ENCODE measurements at places on chromosomes 5 and 9.

DNA sequence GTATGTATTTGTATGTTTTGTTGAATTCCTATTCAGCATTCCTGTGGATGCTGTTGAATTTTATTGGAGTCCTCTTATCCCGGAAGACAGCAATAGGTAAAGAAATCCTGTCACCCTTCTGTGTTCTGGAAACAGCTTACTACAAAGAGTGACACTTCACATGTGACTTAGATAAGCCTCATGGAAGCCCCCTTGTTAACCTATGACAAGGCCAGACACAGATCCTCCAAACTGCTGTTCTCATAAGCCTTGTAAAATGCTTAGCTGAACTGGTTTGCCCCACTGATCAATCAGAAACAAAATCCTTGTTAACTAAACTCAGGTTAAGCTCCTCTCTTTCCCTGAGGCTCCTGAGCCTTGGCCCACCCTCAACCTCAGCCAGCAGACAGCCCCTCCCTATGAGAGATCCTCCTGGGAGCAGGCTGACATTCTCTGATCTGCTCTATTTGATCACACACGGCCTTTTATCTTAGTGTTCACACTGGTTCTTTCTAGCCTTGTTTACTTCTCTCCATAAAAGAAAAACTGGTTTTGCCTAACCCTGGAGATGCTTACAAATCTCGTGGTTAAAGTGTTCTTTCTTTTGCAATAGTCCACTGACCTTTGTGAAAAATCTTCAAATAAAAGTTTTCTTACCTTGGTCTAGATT is 29.4 kb upstream of the ATP6V1G1 start:
- no peak for DNase-seq

DNA sequence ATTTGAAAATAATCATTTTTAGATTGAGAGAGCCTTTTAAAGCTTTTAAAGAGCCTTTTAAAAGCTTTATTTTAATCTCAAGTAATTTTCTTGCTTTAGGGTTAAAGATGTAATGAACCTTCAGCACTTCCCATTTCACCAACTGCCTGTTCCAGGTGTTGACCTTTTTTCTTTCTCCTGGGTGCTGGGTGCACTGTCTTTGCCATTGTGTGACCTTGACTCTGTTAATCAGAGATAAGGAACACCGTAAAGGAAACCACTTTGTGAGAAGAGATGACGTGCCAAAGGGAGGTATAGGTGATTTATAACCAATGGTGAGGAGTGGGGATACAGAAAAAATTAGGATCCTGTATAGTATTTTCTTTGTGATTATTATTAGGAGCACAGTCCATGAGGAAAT is 68.2 kb downstream of the NAA35 start:
- no peak for DNase-seq

DNA sequence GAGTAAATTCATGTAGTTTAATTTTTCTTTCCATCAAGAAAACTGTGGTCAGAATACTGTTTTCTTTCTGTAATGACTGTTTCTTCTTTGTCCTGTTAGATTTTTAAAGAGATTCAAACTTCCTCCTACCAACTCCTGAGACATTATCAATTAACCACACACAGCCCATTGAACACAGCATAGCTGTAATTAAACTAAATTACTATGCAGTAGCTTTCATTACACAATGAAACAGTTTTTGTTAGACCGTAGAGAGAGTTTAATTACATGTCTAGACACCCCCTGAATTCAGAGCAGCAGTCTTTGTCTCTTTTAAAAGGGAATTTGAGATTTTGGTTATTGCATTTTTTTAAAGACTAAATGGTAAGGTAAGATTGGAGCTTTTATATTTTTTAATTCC is 77.5 kb downstream of the STARD4 start:
- no peak for DNase-seq

GRCh38 chr9:79641070-79641469 is 69.3 kb downstream of the TLE4 start:
- no peak for DNase-seq

DNA sequence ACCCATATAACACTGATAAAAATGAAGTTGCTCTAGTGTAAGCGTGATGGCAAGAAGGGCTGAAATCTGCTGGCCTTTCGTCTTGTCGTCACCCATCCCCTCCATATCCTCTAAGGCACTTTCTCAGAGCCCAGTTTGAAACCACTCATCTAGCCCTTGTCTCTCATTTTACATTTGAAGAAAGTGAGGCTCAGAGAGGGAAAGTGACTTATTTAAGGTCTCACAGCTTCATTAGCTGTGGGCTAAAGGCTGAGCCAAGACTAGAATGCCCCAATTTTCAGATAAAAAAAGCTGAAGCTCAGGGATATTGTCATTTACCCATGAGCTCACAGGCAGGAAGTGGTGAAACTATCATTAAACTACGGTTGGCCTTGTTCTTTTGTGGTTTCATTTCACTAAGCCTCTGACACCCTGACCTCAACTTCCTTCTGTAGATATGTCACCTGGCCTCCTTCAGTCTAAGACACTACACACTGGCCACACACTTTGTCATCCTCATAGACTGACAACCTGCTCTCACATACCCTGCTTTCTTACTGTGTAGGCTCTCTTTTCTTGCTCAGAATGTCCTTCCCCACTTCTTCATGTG is 176.7 kb upstream of the DMAC1 start:
- DNase-seq = no peak

- no peak for DNase-seq
These were observed 182.8 kb downstream of the CACNA1B start for GRCh38 chr9:138060365-138060764.

DNA sequence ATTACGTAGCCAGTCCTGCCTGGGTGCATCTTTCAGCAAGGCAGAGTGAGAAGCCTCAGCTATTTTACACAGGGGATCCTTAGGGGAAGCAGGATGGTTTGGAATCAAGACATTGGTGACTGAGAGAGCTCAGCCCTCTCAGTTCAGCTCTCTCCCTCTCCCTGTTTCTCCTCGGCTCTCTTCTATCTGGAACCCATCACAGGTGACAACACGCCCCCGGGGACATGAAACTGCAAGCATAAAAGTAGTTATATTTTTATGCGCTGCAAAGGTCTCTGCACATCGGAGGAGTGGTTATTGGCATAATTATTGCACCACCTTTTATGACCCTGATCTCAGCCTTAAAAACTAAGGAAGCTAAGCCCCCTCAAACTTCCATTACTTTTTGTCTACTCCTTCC is 14.2 kb downstream of the TMOD1 start:
- DNase-seq = no peak

DNA sequence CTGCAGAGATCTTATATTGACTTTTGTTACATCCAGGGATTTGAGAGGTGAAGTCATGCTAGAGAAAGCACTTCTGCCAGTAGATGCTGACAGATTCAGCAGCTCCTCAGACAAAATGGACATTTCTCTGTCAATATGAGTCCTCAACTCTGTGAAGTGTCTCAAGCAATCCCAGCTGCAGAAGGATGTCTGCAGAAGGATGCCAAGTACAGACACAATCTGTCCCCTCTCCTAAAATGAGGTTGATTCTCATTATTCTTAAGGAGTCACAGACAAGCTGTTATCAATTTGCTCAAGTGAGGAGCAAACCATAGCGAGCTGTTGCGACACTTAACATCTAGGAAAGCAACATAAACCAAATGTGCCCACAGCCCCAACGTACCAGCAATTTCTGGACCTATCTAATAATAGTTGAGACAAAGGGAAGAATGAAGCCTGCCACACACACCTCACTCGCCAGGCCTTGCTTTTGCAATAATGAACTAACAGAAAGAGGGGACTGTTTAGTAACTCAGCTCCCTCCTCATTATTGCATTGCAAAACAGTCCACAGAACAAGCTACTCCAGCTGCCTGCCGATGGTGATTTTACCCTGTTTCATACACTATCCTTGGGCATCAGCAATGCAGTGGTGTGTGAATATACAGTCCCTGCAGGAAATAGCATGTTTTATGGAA is 364.2 kb upstream of the PDE4D start:
- DNase-seq = no peak

GRCh38 chr5:135108992-135109391 is 75.0 kb upstream of the PITX1 start:
- no peak for DNase-seq

DNA sequence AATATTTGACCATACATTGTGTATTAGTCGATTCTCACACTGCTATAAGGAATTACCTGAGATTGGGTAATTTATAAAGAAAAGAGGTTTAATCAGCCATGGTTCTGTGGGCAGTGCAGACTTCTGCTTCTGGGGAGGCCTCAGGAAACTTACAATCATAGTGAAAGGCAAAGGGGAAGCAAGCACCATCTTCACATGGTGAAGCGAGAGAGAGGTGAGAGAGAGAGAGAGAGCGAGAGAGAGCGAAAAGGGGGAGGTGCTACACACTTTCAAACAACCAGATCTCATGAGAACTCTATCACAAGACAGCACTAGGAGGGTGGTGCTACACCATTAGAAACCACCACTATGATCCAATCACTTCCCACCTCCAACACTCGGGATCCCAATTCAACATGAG is 4.1 kb upstream of the GRAMD2B start:
- no peak for DNase-seq

- no peak for DNase-seq
These were observed 51.2 kb upstream of the HMHB1 start for GRCh38 chr5:143760755-143761154.

DNA sequence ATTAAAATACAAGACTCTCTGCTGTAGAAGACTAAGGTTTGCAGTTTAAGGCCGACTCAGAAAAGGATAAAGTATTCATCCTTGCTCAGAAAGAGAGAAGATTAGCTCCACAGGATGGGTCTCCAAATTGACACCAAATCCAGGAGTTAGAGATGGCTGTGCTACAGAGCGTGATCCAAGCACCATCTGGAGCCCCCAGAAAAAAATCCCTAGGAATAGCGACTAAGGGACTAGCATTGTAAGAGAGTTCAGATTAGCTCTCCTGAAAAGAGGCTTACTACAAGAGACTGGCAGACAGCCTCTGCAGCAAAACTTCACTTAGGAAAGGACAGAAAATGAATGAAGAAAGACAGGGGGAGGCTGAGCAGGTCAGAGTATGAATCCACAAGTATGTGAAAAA is 3.7 kb downstream of the SIL1 start:
- no peak for DNase-seq

GRCh38 chr5:56656846-56657726 is 158.3 kb upstream of the MAP3K1 start:
- no peak for DNase-seq

DNA sequence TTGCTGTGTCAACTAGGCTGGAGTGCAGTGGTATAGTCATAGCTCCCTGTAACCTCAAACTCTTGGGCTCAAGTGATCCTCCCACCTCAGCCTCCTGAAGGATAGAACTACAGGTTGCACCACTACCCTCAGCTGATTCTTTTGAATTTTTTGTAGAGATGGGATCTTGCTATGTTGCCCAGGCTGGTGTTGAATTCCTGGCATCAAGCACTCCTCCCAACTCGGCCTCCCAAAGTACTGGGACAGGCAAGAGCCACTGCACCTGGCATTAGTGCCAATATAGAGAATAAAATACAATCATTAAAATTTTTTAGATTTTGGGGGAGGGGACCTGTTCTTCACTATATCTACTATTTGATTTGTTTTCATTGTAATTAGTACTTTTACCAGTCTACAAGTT is 15.4 kb downstream of the PPIP5K2 start:
- no peak for DNase-seq

DNA sequence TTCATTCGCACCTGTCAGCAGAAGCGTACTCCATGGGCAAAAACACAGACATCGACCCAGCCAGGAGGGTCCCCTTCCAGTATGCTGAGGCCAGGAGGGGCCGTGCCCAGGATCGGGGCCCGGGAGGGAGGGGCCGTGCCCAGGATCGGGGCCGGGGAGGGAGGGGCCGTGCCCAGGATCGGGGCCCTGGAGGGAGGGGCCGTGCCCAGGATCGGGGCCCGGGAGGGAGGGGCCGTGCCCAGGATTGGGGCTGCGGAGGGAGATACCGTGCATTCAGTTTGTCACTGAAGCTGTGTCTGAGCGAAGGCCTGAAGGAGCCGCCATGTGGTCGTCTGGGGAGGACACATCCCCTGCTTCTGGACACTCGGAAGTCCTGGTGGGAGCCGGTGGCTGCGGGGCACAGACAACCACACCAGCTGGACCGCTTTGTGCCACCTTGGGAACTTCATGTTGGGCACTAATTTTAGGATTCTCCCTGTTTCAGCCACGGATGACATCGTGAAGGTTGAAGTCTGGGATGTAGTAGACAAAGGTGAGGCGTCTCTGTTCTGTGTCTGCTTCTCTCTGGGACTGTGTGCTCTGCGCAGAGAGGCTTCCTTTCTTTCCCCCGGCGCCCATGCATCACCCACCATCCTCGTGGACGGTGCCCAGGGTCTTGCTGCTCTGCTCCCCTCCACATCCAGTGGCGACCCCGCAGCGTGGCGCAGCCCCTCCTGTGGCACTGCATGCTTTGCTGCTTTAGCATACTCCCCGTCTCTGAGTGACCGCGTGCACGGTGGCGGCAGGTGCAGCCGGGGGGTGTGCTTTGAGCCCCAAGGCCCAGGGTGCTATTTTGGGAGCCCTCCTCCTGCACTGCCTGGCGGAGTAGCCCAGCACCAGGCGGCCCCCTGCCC is 16.7 kb upstream of the AJM1 start:
- DNase-seq = no peak

DNA sequence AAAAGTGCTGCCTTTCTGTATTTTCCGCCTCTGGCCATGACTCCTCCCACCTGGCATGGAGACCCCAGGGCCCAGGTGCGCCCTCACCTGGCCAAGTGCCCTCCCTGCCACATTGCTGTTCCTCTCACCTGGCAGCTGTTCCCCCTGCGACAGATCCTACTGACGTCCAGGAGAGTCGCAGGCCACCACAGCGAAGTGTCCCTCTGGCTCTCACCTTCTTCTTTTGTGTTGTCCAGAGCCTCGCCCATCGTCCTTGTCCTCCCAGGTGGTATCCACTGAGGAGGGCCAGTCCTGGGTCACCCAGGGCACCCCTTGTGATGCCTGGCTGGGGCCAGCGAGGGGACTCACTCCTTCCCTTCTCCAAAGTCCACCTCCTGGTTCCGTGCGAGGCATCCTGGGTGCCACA is 2.6 kb downstream of the NKD2 start:
- DNase-seq = no peak

- no peak for DNase-seq
These were observed 89.8 kb downstream of the PTTG1 start for GRCh38 chr5:160511280-160511929.

DNA sequence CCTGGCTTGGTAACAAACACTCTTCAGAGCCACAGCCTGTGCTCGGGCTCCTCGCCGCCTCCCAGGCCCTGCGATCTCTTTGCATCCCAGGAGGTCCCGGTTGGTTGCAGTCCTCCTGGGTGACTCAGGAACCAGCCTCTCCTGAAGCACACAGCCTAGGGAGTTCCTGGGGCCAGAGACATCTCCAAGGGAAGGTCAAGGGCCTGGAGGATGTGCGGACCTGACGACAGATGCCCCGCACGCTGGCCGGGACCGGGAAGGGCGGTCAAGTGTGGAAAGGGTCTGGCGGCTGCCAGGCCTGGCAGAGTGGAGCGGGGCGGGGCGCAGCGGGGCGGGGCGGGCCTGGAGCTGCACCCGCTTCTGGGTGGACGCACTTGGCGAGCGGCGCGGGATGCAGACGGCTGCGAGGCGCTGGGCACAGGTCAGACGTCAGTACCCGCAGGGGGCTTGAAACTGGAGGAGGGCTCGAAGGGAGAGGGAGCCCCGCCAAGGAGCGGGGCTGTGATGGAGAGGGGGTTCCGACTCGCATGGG is 45.0 kb upstream of the PRSS3 start:
- no peak for DNase-seq

All from neural crest cell (in vitro differentiated cells).